ENCODE measurements at places on chromosomes 13 and 19.

DNA sequence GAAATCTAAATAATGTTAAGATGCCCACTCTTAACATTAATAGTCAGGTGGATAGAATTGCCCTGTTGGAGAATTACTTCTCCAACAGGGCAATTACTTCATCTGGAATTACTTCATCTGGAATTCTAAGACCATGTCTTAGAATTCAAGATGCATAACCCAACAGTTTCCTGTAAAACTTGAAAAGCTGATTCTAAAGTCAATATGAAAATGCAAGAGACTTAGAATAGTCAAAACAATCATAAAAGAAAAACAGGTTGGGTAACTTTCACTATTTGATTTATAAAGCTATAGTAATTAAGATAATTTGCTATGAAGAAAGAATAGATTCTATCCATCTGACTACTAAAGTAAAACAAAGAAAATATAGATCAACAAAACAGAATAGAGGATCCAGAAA, 75.2 kb downstream of the ABCC4 start:
- DNase-seq = no peak

- no peak for DNase-seq
Measured at GRCh38 chr19:49818649-49819370, 721 bp downstream of the MED25 start.

DNA sequence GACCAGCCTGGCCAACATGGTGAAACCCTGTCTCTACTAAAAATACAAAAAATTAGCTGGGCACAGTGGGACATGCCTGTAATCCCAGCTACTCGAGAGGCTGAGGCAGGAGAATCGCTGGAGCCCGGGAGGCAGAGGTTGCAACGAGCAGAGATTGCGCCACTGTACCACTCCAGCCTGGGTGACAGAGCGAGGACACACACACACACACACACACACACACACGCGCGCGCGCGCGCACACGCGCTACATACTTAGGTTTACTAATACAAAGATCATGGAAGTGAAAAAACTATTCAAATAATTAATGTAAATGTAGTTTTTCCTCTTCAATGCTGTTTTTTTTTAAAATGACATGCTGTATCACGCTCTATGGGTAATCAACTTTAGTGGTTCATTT, 58.5 kb upstream of the ZDHHC20 start:
- no peak for DNase-seq

DNA sequence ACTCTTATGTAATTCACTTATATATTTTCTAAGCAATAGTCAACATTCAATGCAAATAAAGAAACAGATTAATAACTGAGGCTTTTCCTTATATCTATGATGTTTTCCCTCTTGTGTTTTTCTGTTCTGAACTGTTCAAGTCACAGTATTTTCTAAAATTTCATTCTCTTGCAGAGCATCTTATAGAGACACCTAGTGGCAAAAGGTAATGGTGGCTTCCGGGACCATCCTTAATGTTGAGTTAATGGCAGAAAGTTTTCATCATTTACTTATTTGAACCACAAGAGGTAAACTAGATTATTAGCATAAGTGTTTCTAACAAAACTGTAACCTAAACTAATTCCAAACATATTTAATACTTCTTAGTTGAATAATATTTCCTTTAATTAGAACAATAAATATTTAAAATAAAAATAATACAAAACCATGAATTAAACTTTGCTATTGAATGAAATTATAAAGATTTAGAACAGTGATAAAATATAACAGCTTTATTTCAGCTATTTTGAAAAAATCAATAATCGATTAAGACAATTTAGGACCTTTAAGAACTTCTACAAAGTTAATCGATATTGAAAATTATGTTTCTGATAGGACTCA, 1.7 kb upstream of the SLITRK5 start:
- peak; percentile 58 for DNase-seq

- DNase-seq = no peak
Measured at GRCh38 chr13:21171420-21171819, 4.9 kb downstream of the SKA3 start.

DNA sequence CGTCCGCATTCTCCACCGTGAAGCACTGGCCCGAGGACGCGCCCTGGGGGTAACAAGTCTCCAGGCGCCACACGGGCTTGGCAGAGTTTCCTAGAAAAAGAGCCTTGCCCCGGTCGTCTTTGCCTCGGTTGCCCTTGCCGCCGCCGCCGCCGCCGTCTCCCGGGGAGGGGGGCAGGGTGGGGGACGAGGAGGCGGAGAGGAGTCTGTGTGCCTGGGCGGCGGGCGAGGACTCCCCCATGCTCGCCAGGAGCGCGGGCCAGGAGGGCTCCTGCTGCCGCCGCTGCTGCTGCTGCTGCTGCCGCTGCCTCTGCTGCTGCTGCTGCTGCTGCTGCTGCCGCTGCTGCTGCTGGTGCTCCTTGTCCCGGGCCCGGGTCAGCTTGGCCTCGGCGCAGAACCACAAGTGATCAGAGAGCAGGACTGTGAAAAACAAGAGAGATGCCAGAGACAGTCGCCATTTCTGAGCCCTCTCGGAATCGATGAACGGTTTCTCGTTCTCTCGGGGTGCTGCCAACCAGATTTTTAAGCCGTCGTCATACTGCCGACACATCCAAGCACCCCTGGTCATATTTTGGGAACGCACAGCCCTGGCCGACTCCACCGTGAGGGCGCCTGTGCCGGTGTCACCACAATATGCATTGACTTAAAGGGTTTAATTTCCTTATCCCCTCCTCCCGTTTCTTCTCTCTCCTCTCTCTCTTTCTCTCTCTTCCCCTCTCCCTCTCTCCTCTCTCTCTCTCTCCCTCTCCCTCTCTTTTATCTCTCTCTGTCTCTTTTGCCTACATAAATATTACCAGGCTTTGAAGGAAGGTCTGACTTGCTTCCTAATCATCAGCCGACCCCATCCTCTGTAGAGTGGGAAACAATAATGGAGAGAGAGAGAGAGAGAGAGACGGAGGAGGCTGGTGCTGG, 349.1 kb downstream of the LIG4 start:
- no peak for DNase-seq

DNA sequence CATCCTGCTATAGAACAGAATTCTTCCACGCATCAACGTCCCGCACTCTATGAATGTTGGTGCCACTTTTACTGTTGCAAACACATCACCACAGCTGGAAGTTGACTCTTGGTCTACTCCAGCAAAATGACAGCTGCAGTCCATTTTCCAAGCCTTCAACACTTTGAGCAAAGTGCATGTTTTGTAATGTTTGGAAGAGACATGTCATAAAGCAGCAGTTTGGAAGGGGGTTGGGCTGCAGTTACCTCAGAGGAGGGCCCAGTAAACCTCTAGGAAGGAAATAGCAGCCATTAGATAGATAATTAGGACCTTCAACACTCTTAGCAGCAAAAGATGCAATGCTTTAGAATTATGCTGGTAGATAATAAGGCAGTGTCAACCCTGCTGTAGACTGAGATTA, 323.6 kb downstream of the TDRD3 start:
- DNase-seq = no peak

DNA sequence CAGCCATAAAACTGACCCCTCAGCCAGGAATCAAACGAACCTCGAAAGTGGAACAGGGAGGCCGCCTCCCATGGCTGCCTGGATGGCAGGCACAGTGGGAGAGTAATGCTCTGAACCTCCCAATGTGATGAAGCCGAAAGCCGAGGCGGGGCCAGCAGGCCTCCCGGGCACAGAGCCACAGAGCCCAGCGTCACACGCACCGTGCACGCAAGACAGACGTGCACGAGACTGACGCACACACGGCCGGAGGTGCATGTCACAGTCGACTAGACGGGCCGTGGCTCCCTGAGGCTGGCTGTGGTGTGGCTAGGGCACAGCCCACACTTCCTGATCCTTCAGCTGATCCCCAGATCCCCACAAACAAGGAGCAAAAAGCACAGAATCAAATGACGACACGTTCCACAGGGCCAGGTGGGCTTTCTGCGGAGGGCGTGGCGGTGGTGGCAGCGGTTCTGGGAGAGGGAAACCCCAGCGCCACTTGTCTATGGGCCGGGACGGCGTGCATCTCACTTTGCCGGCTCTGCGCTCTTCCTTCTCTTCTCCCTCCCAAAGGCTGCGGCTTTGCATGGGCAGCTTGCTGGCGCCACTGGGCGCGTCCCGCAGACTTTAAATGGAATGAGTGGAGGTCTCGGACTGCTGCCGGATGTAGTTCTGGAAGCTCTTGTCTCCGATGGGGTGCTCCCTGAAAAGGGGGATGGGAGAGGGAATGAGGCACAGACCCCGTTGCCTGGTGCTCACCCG, 5.0 kb upstream of the C13orf46 start:
- no peak for DNase-seq

DNA sequence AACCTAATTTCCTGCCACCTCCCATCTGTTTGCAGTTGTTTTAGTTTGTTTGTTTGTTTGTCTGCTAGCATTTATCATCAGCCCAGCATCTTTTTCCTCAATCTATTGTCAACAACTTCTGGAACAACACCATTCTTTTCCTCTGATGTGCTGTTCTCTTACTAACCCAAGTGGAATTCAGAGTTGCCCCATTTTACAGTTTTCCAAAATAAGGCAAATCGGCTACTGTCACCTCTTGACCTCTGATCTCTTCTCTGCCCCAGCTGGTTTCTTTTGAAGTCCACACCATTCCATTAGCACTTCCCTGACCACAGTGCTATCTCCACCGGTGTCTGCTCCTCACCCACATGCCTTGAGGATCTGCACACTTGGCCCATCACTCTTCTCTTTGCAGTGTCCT, 102.4 kb downstream of the EFNB2 start:
- DNase-seq = no peak

DNA sequence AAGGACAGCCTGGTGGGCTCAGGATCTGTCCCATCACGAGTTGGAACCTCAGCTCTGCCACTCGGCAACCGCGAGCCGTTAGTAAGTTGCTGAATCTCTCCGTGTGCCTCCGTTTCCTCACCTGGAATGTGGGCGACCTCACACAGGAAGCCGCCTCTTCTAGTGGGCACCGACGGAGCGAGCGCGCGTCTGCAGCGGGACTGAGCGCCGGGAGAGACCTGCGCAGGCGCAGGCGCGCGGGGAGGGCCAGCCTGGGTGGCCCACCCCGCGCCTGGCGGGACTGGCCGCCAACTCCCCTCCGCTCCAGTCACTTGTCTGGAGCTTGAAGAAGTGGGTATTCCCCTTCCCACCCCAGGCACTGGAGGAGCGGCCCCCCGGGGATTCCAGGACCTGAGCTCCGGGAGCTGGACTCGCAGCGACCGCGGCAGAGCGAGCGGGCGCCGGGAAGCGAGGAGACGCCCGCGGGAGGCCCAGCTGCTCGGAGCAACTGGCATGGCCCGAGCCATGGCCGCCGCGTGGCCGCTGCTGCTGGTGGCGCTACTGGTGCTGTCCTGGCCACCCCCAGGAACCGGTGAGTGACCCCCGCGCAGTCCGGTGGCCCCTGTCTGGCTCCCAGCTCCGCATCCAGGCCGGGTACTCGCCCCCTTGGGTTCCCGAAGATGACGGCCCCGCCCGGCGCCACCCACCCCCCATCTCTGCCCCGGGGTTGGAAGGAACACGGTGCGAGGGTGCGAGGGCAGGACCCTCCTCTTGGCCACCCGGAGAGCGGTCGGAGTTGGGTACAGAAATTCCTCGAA, at the start of gene PVR:
Gene PVR, plus strand, starts transcription at position 306 of the 797 bp plus-strand sequence. Its CDS starts 187 bp downstream, at position 493.
- DNase-seq = peak; percentile 72

DNA sequence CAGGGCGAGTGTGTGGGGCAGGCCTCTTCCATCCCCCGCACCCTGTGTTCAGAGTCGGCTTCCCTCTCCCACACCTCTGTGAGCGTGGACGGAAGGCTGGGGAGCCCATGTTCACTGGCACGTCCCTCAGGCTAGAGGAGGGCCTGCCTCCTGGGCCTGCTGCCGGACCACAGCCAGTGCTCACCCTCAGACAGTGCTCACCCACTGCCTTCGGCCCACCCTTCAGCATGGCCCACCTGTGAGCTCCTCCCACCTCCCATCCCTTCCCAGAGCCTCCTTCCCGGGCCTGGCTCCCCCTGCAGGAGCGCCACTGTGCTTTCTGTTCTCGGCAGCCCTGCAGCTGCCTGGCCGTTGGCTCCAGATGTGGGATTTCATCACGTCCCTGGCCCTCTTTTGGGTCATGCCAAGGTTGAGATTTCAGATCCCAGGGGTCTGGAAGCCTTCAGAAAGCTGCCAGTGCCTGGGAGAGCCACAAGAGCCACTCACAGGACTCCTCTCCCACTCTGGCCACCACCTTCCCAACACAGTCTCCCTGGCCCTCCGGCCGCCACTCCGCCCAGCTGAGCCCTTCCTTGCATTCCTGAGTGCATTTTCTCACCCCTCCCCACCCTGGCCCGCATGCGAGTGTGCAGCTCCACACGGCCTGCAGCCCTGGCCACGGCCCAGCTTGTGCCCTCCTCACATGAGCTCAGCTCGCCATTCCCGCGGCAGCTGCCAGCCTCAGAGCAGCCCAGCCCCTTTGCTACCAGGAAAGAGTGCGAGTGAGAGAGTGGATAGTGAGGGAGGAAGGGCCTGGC, 25.3 kb downstream of the CAPN12 start:
- no peak for DNase-seq

DNA sequence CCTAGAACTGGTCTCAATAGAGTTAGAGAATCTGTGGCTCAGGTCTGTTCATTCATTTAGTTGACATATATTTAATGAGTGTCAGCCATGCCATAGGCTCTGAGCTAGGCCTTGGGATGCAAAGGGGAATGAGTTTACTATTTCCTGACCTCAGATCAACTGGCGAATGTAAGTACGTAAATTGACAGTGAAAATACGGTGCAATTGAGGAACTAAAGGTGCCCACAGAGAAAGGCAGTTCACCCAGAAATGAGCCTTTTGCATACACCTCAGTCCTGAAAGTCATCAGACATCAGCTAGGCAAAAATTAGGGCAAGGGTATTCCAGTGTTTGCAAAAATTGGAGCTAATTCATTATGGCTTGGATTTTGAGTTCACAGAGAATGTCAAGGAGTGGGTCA, 20.6 kb upstream of the UPF3A start:
- no peak for DNase-seq

DNA sequence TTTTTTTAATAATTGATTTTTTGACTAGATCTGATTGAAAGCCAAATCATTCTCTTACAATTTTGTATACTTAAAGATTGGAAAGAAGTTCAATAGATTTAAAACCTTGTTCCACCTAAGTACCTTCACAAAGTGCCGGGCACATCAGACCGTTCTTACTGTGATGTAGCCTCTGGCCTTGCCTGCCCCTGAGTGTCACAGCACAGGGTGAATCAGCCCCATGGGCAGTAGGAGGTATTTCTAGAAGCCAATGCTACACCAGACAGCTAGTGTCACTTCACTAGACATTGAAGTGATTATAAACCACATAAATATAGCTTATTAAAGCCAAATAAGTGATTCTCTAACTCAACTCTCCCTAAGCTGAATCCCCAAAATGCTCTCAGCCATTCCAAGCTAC, 131.3 kb downstream of the LACC1 start:
- DNase-seq = no peak

Measured in hematopoietic multipotent progenitor cell treated with erythropoietin and hydrocortisone succinate and interleukin-3 and kit ligand, for 8 days (in vitro differentiated cells).